ENCODE measurements at places on chromosomes 11 and 22.

DNA sequence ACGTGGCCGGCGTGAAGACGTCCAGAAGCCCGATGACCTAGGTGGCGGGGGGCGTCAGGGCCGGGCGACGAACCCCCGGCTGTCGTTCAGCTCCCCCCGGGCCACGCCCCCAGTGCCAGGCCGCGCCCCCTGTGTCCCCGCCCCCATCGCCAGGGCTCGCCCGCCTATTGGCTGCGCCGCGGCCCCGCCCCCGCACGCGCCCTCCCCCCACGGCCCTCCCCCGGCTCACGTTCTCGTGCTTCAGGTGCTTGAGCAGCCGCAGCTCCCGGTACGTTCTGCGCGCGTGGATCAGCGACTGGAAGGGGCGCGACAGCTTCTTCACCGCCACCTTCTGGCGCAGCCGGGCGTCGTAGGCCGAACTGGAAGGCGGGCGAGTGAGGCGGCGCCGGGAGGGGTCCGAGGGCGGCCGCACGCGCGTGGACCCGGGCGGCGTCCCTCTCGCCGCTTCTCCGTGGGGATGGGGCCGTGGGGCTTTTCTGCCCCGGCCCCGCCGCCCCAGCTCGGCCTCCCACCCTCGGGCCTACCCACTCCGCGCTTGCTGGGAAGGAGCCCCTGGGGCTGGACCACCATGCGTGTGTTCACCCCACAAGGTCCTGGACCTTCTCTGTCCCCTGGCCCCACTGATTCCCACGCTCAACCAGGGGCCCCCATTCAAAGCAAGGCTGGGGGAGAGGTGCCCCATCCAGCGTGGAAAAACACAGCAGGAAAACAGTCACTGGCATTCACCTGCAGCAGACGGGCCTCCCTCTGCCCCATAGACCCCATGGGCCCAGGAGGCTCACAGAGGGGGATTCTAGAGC, 2.4 kb downstream of the MAPK11 start:
- no peak for DNase-seq

- no peak for DNase-seq
These were observed 47.8 kb downstream of the TEAD1 start for GRCh38 chr11:12721816-12722604.

DNA sequence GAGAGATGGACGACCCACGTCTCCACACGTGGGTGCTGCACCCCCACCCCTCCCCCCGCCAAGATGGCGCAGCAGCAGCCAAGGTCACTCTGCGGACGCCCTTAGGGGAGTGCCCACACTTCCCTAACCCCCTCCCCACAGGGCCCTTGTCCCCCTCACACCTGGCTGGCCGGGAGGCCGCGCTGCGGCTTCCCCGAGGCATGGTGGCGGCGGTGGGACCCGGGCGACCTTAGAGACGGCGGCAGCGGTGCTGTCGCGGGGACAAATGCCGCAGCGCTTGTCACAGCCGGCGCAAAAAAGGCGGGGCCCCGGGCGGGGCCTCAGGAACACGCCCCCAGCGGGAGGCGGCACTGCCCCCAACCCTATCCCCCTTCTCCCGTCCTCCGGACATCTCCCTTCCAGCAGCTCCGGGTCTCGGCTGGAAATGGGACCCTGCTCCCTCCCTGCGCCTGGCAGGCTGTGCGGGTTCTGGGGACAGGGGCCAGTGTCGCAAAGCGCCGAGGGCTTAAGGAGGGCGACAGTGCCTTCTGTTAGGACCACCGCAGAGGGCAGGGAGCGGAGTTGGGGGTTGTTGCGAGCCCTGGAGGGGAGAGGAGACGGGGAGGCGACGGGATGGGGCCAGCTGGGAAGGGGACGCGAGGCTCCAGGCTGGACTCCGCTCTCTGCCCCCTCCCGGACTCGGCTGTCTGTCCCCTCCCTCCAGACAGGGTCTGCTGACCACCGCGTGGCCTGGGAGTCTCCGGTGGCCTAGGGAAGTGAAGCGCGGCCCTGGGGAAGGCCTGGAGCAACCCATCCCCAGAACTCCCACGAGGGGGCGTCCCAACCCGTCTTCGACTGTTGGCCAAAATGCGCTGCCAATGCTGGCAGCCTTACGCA, at the start of gene CHCHD10:
CHCHD10 (minus strand) TSS at position 300 of the 876 bp plus-strand sequence; CDS start at position 202, 98 bp downstream.
- peak; percentile 80 for DNase-seq

- DNase-seq, result no peak
These were observed 15.5 kb upstream of the GRK3 start for GRCh38 chr22:25548866-25549464.

- no peak for DNase-seq
These were observed 30.2 kb downstream of the PPARA start for GRCh38 chr22:46180370-46181137.

- DNase-seq, result no peak
These were observed 489.2 kb upstream of the CNTN5 start for GRCh38 chr11:98531576-98531975.

DNA sequence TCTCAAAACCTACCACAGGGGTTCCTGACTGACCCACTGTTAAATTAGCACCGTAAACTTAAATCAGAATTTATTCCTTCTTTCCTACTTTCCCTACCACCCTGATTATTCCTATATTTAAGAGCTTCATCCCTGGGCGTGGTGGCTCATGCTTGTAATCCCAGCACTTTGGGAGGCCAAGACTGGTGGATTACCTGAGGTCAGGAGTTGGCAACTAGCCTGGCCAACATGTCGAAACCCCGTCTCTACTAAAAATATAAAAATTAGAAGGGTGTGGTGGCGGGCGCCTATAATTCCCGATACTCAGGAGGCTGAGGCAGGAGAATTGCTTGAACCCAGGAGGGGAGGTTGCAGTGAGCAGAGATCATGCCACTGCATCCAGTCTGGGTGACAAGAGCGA, 20.3 kb downstream of the ALG9 start:
- DNase-seq, result no peak
